ENCODE measurements at places on chromosomes 13 and 19. TPM values are rescaled to one million over a fixed set of nuclear protein-coding genes. Genes with fewer than 3 reads are reported as not detected.
A peak's percentile ranks its signal among the peaks of the same experiment; 100 is the strongest.

DNA sequence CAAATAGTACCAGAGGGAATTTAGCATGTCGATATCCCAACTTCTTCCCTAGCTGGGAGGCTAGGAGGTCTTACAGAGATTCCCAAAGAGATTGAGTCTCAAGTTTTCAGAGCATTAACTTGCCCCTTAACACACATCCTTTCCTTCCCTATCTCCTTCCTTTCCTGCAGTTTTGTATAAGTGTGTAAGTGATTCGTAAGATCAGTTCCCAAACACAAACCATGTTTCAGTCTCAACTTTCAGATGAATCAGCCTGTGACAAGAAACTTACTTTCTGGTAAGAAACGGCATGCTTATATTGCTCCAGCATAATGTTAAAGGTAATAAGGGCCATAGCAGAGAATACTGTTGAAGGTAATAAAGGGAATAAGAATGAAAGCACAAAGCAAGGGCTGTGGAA, 472.2 kb downstream of the LIG4 start:
- H3K27ac ChIP-seq: no peak overlapping the region
- H3K4me1 ChIP-seq: no peaks in the 10 kb centered on the region
- H3K27me3 ChIP-seq: no peaks in the 10 kb centered on the region
- H3K36me3 ChIP-seq: no peaks in the 10 kb centered on the region
- H3K4me3 ChIP-seq: no peak overlapping the region

GRCh38 chr13:33154911-33155310, 130.6 kb downstream of the STARD13 start:
- no peaks in the 10 kb centered on the region for H3K4me1 ChIP-seq
- no peak for DNase-seq

DNA sequence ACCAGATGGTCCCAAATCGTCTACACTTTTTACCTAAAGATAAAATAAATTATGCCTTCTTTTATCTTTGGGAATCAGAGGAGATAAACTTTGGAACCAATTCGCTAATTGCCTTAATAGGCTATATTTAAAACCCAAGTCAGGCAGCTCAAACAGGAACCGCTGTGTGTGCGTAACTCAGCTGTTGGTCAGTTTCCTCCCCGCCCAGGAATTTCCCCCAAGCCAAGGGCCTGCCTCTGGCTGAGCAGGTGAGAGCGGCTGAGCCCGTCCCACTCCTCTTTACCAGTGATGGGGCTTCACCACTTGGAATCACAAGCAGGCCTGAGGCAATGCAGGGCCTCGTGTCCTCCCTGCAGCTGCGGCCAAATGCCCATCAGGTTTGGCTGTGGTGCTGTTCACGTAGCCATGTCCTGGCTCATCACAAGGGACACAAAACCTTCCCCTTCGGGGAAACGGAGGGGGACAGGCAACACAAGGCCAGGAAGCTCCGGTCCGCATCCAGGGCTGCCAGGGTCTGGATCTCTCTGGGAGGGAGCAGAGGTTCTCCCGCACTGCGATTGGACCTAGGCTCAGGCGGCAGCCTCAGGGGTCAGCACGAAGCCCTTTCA, 503 bp upstream of the SLC7A9 start:
- no peak overlapping the region for H3K4me3 ChIP-seq
- no peak overlapping the region for H3K27ac ChIP-seq
- no peaks in the 10 kb centered on the region for H3K4me1 ChIP-seq

DNA sequence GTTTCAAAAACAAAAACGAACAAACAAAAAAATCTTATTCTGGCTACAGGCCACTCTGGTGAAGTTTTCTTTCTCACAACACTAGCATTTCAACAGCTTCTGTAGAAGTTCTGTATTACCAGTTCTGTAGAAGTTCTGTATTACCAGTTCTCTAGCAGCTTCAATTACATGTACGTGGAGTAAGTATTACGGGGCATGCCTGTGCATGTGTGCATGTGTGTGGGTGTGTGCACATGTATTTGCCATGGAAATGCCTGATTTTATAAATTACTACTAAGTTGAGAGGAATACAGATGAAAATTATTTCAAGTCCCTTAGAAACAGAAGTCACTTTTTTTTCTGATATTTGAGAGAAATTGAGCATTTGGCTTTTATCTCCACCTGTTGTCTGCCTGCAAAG, 414.2 kb downstream of the FOXO1 start:
- H3K27ac ChIP-seq: no peak overlapping the region
- no peaks in the 10 kb centered on the region for H3K36me3 ChIP-seq
- H3K27me3 ChIP-seq: no peaks in the 10 kb centered on the region

GRCh38 chr19:7505682-7506384, 10.1 kb upstream of the ZNF358 start:
- DNase-seq: no peak
- no peaks in the 10 kb centered on the region for H3K36me3 ChIP-seq
- H3K4me3 ChIP-seq: no peak overlapping the region

DNA sequence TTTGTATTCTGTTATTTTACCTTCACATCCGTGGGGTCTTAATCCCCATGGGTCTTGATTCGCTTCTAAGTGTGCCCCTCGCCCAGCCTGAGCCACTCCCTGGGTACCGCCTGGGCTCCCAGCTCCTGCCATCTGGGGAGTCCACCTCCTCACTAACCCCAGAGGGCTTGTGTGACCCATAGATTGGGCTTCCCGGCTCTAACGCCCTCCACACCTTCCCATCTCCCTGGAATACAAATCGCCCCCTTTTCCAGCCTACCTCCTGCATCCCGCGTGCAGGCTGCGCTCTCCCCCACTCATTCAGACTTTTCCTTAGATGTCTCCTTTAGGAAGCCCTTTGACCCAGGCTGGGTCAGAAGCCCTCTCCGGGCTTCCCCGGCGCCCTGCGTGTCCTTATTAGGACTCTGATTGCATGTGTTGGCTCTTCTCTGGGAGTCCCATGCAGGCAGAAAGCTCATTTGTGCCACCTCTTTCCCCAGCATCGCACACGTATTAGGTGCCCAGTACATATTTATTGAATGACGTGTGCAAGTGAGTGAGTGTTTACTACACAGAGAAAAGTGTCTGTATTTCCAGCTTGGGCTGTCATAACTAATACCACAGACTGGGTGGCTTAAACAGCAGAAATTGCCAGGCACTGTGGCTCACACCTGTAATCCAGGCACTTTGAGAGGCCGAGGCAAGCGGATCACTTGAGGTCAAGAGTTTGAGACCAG, 757 bp downstream of the CCDC124 start:
- no peak for DNase-seq
- peaks cover 7% of the 10 kb centered on the region for H3K36me3 ChIP-seq
- H3K27me3 ChIP-seq: no peaks in the 10 kb centered on the region
- peak overlapping the region; percentile 96 for H3K27ac ChIP-seq
- H3K4me3 ChIP-seq: peak overlapping the region; percentile 49

DNA sequence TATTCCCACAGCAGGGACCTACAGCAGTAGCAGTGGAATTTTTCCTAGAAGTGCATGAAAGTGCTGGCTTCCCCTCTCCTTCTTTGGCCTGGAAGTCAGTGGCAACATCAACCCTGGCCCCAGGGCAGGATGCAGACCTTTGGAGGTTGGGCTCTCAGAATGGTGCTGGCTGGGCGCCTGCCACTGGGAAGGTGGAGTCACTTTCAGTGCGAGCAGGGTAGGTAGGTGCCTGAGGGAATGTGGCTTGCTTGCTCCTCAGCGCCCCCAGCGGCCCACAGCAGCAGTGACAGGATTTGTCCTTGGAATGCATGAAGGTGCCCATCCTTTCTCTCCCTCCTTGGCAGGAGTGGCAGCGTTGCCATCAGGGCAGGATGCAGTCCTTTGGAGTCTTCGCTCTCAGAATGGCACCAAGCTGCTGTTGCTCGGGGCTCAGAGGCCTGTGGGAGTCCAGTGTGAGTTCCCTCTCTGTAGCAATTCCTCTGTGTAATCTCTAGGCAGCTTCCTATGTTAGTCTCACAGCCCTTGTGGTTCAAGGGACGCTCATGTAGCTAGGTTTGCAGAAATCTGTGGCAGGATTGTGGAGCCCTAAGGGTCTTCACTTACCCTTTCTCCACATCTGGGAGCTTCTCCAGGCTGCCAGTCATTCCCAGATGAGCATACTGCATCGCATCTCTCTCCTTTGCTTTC, 354.4 kb upstream of the DACH1 start:
- no peak overlapping the region for H3K4me3 ChIP-seq
- H3K36me3 ChIP-seq: no peaks in the 10 kb centered on the region
- DNase-seq: no peak
- no peaks in the 10 kb centered on the region for H3K27me3 ChIP-seq

- DNase-seq: no peak
- no peak overlapping the region for H3K27ac ChIP-seq
- H3K4me1 ChIP-seq: peaks cover 29% of the 10 kb centered on the region
Observed at GRCh38 chr19:7665076-7665475, 3.8 kb upstream of the RETN start.

DNA sequence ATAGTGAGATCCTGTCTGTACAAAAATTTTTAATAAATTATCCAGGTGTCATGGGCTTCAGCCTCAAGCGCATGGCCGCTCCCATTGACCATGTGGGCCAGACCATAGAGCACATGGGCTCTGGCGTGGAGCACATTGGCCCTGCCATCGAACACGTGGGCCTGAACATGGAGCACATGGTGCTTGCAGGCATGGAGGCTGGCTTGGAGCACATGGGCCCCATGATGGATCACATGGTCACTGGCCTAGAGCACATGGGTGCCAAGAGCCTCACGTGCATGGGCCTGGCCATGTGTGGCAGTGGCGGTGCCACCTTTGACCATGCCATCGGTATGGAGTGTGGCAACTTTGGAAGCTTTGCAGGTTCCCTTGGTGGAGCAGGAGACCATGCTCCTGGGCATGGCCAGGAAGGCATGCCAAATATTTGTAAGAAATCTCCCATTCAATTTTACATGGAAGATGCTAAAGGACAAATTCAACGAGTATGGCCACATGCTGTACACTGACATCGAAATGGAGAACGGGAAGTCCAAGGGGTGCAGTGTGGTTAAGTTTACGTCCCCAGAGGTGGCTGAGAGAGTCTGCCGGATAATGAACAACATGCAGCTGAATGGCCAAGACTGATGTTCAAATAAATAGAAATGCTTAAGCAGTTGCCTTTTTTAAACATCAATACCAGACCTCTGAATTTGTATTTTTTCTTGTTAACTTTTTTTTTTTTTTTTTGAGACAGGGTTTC, 21.3 kb upstream of the SLC1A5 start:
- H3K27me3 ChIP-seq: no peaks in the 10 kb centered on the region
- no peak for DNase-seq
- H3K4me1 ChIP-seq: no peaks in the 10 kb centered on the region
- no peak overlapping the region for H3K4me3 ChIP-seq

- no peak overlapping the region for H3K4me3 ChIP-seq
- no peak for DNase-seq
- H3K27me3 ChIP-seq: no peaks in the 10 kb centered on the region
- no peaks in the 10 kb centered on the region for H3K4me1 ChIP-seq
- H3K36me3 ChIP-seq: no peaks in the 10 kb centered on the region
- H3K27ac ChIP-seq: no peak overlapping the region
Observed at GRCh38 chr13:61648547-61648946, 232.9 kb upstream of the PCDH20 start.

GRCh38 chr13:108919036-108919907, 289.9 kb downstream of the MYO16 start:
- no peaks in the 10 kb centered on the region for H3K27me3 ChIP-seq
- DNase-seq: no peak
- H3K27ac ChIP-seq: no peak overlapping the region
- no peak overlapping the region for H3K4me3 ChIP-seq
- H3K4me1 ChIP-seq: peaks cover 12% of the 10 kb centered on the region
- H3K36me3 ChIP-seq: no peaks in the 10 kb centered on the region

- peak overlapping the region; percentile 62 for H3K27ac ChIP-seq
- DNase-seq: no peak
- H3K4me3 ChIP-seq: no peak overlapping the region
Observed at GRCh38 chr19:19451429-19452242, 46.2 kb downstream of the GATAD2A start.

DNA sequence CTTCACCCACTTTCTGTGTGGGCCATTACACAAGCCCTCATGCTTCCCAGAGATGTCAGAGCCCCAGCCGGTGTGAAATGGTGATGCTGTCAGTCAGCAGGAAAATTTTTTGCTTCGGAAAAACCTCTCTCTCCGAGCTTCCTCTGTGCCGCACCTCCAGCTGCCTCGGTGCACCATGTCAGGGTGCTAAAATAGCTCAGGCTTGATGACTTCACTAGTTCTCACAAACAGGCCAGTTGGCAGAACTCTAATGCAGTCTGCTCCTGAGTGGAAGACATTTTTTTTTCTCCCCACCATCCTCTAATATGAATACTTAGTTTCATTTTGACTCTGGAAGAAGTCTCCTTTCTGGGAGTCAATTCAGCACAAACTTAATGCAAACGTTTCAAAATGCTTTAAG, 71.3 kb downstream of the KLF12 start:
- no peaks in the 10 kb centered on the region for H3K4me1 ChIP-seq
- no peaks in the 10 kb centered on the region for H3K27me3 ChIP-seq
- H3K36me3 ChIP-seq: no peaks in the 10 kb centered on the region
- H3K4me3 ChIP-seq: no peak overlapping the region
- no peak overlapping the region for H3K27ac ChIP-seq

GRCh38 chr19:6664916-6665315, 5.0 kb downstream of the TNFSF14 start:
- peaks cover 11% of the 10 kb centered on the region for H3K36me3 ChIP-seq
- no peak overlapping the region for H3K27ac ChIP-seq
- no peak for DNase-seq
- H3K27me3 ChIP-seq: peaks cover 18% of the 10 kb centered on the region

GRCh38 chr19:13155472-13156359, 5.5 kb downstream of the IER2 start:
- H3K4me1 ChIP-seq: peaks cover 32% of the 10 kb centered on the region
- no peaks in the 10 kb centered on the region for H3K36me3 ChIP-seq
- no peaks in the 10 kb centered on the region for H3K27me3 ChIP-seq
- peak overlapping the region; percentile 90 for H3K4me3 ChIP-seq

- no peak overlapping the region for H3K4me3 ChIP-seq
- H3K27ac ChIP-seq: no peak overlapping the region
- H3K36me3 ChIP-seq: no peaks in the 10 kb centered on the region
- no peaks in the 10 kb centered on the region for H3K4me1 ChIP-seq
Observed at GRCh38 chr13:79671420-79671819, 190.5 kb downstream of the NDFIP2 start.

- no peak overlapping the region for H3K27ac ChIP-seq
- H3K4me3 ChIP-seq: no peak overlapping the region
- no peaks in the 10 kb centered on the region for H3K36me3 ChIP-seq
- no peaks in the 10 kb centered on the region for H3K27me3 ChIP-seq
- H3K4me1 ChIP-seq: no peaks in the 10 kb centered on the region
Observed at GRCh38 chr19:4295972-4296771, 6.0 kb downstream of the TMIGD2 start.

DNA sequence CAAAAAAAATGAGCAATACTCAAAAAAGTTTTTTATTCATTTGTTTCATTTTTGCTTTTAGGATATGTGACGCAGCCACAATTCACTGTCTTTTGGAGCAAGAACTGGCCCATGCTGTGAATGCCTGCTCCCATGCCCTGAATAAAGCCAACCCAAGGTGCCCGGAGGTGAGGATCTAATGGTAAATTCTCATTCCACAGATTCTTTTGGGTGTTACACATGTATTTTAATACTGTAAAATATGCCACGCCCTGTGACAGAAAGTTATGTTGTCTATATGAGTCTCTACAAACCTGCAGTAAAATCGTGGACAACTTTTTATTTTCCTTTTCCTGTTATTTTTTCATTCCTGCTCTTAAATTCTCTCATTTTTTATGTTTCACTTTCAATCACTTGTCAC, 57.5 kb upstream of the AKAP11 start:
- DNase-seq: no peak
- H3K36me3 ChIP-seq: no peaks in the 10 kb centered on the region
- H3K4me3 ChIP-seq: no peak overlapping the region
- H3K4me1 ChIP-seq: no peaks in the 10 kb centered on the region
- no peaks in the 10 kb centered on the region for H3K27me3 ChIP-seq

- no peak for DNase-seq
- no peaks in the 10 kb centered on the region for H3K27me3 ChIP-seq
- no peak overlapping the region for H3K27ac ChIP-seq
Observed at GRCh38 chr13:109370496-109370895, 415.9 kb downstream of the IRS2 start.

Gene CPT1C
- not detected for polyA plus RNA-seq

Gene FREM2
- polyA plus RNA-seq: not detected

Gene ACER1
- not detected for polyA plus RNA-seq

Gene EGLN2
- polyA plus RNA-seq: 60.6 TPM

Gene SIGLEC14
- 95.0 TPM for polyA plus RNA-seq

Gene SLC10A2
- not detected for polyA plus RNA-seq

Measured in CD14-positive monocyte (primary cell).